NCI-H1436 (cell line): ENCODE measurements at places on chromosomes 12 and 14.

DNA sequence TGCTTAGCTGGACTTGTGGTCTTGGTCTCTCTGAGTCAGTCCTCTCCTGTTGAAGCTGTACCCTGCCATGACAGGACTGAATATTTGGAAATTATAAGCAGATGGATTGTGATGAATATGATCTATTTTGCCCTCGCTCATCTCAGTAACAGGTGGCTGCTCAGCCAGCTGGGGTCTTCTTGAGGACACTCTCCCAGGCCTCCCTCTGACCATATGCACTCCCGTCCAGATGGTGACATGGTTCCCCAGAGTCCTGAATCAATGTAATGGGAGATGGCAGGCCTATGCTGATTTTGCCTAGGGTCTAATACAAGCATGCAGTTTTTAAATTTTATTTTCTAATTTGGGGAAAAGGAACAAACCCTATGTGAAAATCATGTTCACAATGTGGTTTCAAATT is 63.1 kb upstream of the TRHDE start:
- no peak for DNase-seq

GRCh38 chr14:75381642-75382041 is 46.2 kb upstream of the JDP2 start:
- no peak for DNase-seq

GRCh38 chr12:105659355-105660075 is 329.0 kb downstream of the C12orf75 start:
- no peak for DNase-seq

- DNase-seq = no peak
Measured at GRCh38 chr12:72100854-72101253, 162.2 kb downstream of the TPH2 start.

GRCh38 chr12:9809866-9810265 is 17.4 kb upstream of the KLRF1 start:
- DNase-seq = no peak

- DNase-seq = no peak
Measured at GRCh38 chr12:48969160-48969771, 2.3 kb downstream of the WNT10B start.

DNA sequence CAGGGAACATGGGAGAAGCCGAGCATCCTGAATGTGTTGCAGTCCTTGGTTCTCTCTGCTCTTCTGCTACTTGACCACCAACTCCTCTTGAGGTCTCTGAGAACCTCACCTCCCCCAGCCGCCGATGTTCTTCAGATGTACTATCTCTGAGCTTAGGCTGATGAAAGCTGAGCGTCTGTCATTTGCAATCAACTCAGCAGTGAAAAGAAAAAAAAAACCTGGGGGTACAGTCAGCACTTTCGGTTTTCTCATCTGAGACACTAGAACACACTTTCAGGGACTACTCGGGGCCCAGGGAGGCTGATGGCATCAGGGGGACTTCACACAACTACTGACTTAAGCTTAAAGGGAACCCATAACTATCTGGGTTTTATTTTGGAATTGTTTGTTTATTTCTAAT is 9.6 kb upstream of the FLVCR2 start:
- DNase-seq = no peak

GRCh38 chr12:107929436-107929835 is 154.9 kb downstream of the ASCL4 start:
- no peak for DNase-seq

GRCh38 chr14:105204931-105205672 is 24.0 kb upstream of the NUDT14 start:
- DNase-seq = no peak

- no peak for DNase-seq
Measured at GRCh38 chr14:29796853-29797252, 130.8 kb downstream of the PRKD1 start.

DNA sequence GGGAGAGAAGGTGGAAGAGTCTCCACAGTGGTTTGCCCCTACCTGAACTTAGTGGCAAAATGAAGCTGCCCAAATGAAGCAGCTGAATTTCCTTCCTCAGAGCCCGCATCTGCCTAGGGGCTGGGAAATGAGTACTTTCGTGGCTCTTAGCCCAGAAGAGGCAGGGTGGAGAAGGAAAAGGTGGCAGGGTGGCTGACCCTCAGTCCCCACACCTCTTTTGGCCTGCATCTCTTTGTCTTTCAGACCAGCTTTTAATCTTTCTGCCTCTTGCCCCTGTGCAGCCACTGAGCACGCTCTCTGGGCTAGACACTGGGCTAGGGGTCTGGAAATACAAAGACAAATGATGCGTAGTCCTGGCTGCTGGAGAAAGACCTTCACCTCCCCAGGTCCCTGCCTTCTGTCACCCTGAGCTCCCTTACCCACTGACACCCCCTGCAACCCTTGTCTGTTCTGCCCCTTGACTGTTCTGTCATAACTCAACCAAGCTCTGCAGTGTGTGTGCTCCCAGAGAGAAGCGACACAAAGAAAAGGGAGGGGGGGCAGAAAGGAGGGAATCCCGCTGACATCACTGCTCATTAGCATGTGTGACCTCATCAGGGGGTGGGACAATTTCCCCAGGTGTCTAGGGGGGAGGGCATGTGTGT is 371 bp upstream of the REM2 start:
- peak; percentile 77 for DNase-seq

DNA sequence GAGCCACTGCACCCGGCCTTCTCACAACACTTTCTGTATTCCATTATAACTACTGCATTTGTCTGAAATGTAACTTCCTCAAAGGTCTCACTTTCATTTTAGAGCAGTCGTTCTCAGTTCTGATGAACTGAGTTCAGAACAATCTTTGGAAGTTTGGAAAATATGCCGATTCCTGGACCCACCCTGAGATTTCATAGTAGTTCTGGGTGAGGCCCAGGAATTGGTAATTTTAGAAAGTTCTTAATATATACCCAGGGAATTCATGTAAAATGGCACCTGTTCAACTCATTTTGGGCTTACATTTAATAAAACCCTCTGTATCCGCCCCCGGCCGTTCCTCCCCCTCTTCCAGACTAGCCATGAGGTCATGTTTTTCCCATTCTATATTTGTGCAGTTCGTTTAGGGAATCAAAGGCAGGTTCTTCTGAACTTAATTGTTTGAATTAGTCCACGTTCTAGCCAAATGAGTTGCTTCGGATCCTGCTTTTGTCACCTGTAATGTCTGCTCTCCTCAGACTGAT is 5.9 kb downstream of the GSG1 start:
- DNase-seq = no peak

DNA sequence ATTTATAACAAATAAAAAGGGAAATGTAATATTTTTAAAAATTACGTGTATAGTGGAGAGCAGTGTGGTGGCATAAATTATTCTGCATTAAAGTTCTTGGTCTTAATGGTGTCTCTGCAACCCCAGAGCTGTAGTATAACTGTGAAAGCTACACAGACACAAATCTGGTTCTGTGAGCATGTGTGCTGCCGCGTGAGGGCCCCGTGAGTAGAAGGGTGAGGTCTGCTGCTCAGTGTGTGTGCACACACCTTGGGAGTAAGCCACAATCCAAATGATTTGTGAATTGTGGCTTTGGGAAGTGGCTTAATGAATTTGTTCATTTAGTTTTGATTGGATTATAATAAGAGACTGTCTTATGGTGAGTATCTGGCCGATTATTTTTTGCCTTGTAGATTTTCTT is 16.8 kb downstream of the PELI2 start:
- no peak for DNase-seq

DNA sequence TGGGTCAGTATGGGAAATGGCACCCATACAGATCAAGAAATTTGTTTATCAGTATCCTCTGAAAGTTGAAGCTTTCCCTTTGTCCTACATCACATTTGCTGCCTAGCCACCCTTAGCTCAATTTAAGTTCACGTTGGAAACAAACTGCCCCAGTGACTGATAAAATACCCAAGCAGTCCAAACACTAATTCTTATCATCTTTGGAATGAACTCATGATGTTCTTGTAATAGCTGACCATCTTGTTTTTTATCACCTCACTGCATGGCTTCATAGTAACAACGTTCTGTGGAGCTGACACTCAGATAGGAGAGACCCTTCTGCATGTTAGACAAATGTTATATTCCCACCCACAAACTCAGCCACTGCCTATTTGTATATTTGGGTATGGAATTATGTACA is 93.4 kb downstream of the GPR135 start:
- DNase-seq = no peak

DNA sequence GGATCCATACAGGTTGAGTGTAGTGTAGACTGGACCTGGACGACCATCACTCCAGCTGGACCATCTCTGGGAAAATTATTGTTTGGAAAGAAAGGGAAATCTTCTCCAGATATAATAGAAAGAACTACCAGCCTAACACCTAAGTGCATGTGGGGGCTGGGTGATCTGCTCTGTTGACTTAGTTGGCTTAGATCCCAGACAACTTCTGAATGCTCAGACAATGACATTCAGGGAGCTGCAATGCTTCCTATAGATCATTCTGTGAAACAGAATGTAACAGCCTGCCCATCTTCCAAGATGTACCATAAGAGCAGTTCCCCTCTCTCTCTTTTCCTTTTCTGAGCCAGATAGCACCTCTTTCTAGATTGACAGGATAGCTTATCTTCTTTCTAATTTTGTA is 572.8 kb upstream of the STXBP6 start:
- DNase-seq = no peak

DNA sequence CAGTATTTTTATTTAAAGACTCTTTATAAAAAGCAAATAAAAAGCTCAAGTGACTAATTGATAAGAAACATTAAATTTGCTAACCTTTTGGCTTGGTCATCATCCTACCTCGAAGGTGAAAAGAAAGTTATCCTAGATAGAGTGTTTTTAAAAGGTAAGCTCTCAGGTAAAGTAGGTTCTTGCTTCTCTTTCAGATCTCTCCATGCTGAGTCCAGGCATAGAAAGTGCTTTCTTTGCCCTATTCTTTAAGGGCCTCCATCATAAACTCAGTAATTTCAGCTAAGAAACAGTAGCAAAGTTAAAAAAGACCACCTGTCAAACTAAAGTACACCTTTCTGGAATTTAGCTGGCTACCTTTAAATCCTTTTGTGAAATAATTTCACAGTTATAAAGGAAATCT is 20.6 kb upstream of the ANHX start:
- DNase-seq = no peak

GRCh38 chr14:23646648-23647549 is 10.7 kb downstream of the DHRS2 start:
- DNase-seq = no peak

DNA sequence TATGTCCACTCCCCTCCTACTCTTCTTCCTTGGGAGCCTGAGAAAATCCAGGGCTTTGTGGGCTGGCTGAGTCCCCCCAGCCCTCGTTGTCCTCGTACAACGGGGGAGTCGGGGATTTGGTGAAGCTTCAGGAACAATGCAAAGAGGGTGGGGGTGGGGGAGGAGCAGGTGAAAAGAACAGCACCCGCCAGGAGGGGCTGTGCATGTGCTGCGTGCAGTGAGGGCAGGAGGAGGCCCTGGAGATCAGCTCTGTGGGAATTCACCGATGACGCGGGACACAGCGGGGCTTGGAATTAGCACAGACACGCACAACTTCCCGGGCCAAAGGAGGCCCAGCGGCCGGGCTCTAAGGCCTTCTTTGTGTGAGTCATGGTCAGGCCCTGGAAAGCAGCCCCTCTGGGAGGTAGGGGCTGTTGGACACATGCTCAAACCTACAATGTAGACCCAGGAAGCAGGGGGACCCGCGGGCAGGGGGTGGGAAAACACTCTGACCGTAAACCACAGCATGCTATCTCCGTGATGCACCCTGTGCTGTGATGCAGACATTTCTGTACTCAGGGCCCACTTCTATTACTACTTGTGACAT is 32.8 kb downstream of the RBM19 start:
- DNase-seq = no peak

- no peak for DNase-seq
Measured at GRCh38 chr14:88804035-88804434, 11.3 kb upstream of the EML5 start.

GRCh38 chr14:95504135-95505029 is 12.1 kb downstream of the SYNE3 start:
- no peak for DNase-seq

DNA sequence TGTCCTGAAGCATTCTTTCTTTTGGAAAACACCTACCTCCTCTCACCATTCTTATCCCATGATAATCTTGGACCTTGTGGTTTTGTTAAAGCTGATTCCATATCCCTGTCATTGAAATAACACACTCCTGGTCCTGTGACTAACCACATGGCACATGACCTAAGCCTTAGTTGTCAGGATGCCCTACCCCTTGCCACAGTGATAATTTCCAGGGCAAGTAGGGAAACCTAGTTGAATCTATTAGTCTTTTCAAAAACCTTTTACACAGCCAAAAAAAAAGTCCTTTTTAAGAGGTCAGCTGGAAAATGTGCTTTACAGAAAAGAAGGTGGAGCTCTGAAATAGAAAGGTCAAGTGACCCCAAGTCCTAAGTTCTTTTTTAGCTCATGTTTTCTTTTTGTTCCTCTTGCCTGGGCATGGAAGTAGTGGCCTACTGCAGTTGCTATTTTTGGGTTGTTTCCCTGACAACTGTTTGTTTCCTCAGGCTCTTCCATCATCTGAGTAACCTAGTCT is 608.4 kb downstream of the LRFN5 start:
- DNase-seq = no peak

GRCh38 chr12:5960783-5961182 is 15.7 kb upstream of the ANO2 start:
- DNase-seq = no peak

GRCh38 chr12:28122756-28123155 is 67.5 kb upstream of the CCDC91 start:
- DNase-seq = no peak

- DNase-seq = no peak
Measured at GRCh38 chr14:25381498-25381897, 331.6 kb upstream of the STXBP6 start.

DNA sequence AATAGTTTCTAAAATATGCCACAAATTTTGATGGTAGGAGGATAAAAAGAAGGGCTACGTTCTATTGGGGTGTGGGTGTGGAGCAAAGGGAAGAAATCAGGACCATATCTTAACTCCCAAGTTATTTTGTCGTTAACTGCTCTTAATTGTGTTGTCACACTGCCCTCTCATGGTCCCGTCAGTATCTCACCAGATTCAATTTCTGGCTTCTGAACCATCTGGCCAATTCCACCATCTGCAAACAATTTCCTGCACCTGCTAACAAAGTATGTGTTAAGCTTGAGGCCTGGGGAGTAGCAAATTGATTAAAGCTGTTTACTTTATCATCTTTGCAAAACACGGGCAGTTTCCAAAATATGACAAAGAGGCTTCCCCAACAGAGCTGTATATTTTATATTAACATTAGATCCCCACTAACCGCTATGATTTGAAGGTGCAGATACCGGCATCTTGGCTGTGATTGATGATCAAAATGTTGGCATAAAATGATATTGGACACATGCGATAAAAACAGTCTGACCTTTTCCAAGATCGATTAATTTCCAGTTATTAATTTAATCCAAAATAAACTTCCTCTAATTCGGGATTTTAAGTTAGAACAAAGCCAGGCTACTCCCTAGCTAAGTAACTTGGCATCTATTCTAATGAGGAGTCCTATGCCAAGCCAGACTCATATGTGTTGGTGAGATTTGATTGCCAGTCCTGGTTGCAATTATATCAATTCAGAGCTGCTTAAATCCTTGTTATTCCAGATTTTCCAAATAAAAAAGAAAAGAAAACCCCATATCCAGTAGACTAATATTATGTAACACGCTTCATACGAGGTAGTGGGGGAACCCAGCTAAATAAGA is 6.9 kb upstream of the DNM1L start:
- peak; percentile 45 for DNase-seq
